ENCODE measurements at places on chromosomes 4 and X.

DNA sequence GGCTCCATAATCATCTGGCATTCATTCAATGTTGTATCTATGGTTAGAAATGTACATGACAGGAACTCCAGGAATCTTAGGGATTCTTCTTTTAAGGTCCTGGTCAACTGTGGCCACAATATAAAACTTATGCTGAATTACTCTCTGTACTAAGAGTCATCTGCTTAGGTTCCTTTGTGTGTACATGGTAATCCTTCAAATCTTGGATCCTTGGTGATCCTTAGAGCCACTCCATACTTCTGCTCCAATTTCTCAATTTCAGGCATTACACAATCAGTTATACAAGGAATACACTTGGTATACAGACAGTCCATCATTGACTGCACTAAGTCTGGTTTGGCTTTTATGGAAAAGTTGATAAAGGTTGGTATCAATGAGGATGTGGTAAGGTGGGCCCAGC lies 5.8 kb downstream of the SRD5A3 start:
- no peak for DNase-seq

DNA sequence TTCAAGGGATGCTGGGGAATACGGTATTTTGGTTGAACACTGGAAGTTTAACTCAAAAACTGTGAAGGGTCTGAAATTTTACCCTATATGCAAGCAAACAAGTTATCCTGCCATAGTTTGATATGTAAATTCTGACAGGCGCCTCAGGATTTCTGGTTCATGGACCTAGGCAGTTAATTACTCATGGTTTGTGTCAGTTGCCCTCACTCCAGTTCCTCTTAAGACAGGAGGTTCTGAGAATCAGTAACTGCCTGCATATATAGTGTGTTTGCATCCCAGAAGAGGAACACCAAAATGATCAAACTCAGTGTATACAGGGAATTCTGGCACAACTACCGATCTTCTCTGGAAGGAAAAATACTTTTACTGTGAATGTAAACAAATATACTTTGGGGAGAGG lies 360.4 kb upstream of the NWD2 start:
- DNase-seq, result no peak

DNA sequence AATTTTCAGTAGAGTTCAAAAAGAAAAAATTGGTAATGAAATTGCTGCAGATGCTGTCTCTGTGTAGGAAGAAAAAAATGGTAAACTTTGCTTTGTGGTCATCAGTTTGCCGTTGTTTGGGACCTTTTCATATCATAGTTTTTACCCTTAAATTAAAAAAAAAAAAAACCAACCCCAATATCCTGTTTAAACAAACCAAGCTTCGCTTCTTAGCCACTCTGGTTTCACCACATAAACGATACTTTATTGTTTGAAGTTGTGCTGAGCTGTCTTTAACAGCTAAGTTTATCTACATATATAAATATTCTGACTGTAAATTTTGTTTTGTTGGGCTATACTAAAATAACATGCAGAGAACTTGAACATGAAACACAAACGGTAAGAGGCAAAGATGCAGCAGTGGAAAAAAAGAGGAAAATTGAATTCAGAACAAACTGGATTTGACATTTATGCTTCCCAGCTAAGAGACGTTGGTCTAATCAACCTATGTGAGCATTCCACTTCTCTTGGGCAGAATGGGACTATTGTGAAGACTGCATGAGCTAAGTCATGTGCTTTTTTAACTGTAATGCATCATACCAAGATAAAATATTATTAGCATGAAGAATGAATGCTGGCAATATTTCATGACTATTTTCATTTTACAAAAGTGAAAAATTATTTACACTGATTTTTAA lies 15.7 kb upstream of the H2AZ1 start:
- DNase-seq, result no peak

DNA sequence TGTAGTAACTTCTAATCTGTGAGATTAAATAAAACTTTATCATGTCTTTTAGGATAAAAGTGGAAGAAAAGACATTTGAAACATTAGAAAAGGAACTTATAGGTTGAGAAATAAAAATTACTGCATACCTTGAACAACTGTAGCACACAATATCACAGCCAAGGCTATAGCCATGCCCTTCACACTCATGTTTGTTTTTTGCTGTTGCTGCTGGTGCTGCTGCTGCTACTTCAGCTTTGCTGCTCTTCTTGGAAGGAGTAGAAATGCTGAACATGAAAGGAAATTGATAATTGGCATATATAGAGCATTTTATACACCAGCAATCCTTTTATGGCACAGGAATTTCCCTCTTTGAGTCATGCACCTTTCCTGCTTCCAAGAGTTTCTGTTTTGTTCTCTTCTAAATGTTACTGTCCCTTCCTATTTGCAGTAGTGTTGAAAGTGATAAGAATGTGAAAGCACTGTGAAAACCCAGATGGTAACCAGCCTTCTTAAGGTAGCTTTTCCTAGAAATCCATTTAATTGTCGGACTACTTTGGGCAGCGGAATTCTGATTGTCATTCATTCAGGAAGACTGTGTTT lies at the start of gene CXCL11:
Gene CXCL11 (minus strand): TSS at position 272 of the 582 bp plus-strand sequence. CDS start 83 bp downstream, at position 189.
- no peak for DNase-seq

- no peak for DNase-seq
Measured at GRCh38 chrX:110403441-110404238, 45.0 kb downstream of the RTL9 start.

- no peak for DNase-seq
Measured at GRCh38 chr4:177964693-177965168, 522.5 kb upstream of the AGA start.

DNA sequence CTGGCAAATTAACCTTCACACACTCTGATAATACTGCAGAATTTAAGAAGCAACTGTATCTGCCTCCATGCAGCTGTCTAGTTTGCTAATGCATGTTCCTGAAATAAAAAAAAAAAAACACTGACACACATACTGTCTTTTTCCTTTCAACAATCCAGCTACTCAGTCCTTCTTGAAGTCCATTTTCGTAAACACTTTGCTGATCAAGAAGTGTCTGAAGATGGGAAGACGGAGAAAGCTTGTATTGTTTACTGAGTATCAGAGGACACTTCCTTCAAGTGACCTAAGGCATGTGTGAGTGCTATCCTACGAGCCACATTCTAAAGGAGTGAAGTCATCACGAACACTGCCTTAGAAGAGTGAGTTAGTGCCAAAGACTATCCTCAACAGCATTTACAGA lies 82.6 kb downstream of the LUZP4 start:
- no peak for DNase-seq

DNA sequence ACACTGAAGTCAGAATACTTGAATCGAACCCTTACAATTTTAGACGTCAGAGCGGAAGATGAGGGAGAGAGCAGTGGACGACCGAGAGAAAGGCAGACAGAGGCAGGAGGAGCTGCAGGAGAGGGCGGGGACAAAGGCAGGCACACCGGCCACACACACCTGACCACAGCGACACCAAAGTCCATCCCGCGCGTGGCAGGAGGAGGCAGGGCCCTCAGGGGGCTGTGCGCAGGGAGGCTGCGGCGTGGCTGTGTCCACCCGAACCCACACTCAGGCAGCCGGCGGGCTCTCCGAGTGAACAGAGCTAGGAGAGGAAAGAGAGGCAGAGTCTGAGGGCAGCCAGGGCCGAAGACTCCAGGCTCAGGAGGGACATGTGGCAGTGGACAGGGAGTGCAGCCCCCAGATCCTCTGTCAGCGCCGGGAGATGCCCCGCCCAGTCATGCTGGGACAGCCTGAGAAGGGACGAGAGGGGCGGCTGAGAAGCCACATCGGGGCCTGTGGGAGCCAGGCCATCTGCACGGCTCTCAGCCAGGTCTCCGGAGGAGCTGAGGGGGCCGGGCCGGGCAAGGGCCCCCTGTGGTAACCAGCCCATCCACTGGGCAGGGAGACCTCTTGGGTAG lies 20.1 kb downstream of the GAK start:
- DNase-seq, result peak; percentile 57

Data from sigmoid colon (tissue), 7 donors.